ENCODE measurements at places on chromosomes 4 and X. TPM values are rescaled to one million over a fixed set of nuclear protein-coding genes. Genes with fewer than 3 reads are reported as not detected.
A peak's percentile ranks its signal among the peaks of the same experiment; 100 is the strongest.

- H3K36me3 ChIP-seq: no peaks in the 10 kb centered on the region
- H3K27me3 ChIP-seq: no peaks in the 10 kb centered on the region
- no peak for DNase-seq
Measured at GRCh38 chr4:23105759-23106370, 413.1 kb downstream of the GBA3 start.

- H3K4me3 ChIP-seq: no peak overlapping the region
- no peak overlapping the region for H3K27ac ChIP-seq
- no peaks in the 10 kb centered on the region for H3K27me3 ChIP-seq
- H3K4me1 ChIP-seq: no peaks in the 10 kb centered on the region
- no peaks in the 10 kb centered on the region for H3K36me3 ChIP-seq
Measured at GRCh38 chr4:149110481-149110880, 668.3 kb upstream of the NR3C2 start.

DNA sequence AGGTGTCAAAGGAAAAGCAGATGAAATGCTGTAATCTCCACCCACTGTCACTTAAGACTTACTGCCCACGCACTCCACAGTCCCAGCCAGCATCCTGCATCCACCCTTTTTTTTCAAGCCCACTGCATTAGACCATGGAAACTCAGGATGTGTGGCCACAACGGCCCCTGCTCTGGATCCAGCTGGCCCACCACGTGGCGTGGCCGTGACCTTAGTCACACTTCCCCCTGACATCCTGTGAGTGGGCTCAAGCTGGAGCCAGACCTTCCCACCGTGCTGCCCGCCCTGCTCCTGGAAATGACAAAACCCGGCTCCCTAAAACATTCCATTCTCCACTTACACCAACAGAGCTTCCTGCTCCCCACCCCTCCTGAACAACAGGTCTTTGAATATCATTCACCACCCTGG is 588.3 kb upstream of the DIPK2B start:
- DNase-seq: no peak
- no peaks in the 10 kb centered on the region for H3K27me3 ChIP-seq
- no peak overlapping the region for H3K4me3 ChIP-seq
- H3K4me1 ChIP-seq: peaks cover 66% of the 10 kb centered on the region
- H3K27ac ChIP-seq: peak overlapping the region; percentile 64
- H3K36me3 ChIP-seq: peaks cover 19% of the 10 kb centered on the region

DNA sequence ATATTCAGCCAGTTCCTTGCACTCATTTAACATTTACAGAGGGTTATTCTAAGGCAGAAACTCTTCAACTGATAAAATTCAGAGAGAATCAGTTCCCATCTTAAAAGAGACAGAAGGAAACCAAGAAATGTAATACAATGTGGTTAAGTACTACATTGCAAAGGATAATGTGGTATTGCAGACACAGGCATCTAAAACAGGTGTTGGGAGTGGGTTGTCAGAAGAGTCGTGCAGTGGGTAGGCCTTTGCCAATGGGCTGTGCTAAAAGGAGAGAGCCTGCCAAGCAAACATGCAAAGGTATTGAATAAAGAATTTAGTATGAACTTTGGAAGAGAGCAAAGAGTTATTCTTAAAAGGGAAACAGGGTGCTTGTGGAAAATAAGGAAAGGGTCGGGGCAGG is 1044.4 kb upstream of the DIAPH2 start:
- H3K4me3 ChIP-seq: no peak overlapping the region
- DNase-seq: no peak
- H3K36me3 ChIP-seq: no peaks in the 10 kb centered on the region
- no peak overlapping the region for H3K27ac ChIP-seq

TLR3 gene
- total RNA-seq: 1.3 TPM

- DNase-seq: peak; percentile 43
- no peaks in the 10 kb centered on the region for H3K36me3 ChIP-seq
- no peaks in the 10 kb centered on the region for H3K27me3 ChIP-seq
Measured at GRCh38 chrX:15242899-15243555, 26.9 kb downstream of the ASB9 start.

PNMA5 gene
- total RNA-seq: not detected

DNA sequence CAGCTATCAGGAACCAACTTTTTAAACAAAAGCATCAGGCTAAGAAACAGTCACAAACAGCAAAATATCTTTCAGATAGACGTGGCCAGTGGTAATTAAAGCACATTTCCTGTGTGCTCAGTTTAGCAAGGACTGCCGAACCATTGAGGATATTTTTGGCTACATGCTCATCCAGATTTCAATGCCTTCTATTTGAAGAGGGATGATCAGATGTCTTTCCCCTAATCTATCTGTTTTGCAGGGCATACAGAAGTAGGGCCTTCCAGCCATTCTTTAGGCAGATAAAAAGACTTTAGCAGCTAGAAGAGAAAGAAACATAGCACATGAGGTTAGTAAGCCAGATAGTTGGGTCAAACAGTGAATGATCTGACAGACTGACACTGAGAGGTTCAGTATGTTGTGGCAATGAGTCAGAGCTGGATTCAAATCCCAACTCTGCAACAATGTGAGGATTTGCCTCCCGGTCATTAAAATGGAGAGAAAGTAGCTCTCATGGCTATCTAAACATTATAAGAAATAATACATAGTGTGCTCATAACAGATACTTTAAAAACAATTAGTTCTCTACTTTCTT is 100.0 kb upstream of the PRKG2 start:
- no peaks in the 10 kb centered on the region for H3K36me3 ChIP-seq
- H3K27ac ChIP-seq: no peak overlapping the region
- H3K4me3 ChIP-seq: no peak overlapping the region
- peaks cover 41% of the 10 kb centered on the region for H3K27me3 ChIP-seq
- DNase-seq: no peak
- H3K4me1 ChIP-seq: no peaks in the 10 kb centered on the region

- no peaks in the 10 kb centered on the region for H3K4me1 ChIP-seq
- no peaks in the 10 kb centered on the region for H3K27me3 ChIP-seq
- DNase-seq: no peak
- no peak overlapping the region for H3K27ac ChIP-seq
- no peak overlapping the region for H3K4me3 ChIP-seq
- no peaks in the 10 kb centered on the region for H3K36me3 ChIP-seq
Measured at GRCh38 chr4:14138106-14138505, 510.6 kb upstream of the BOD1L1 start.

DNA sequence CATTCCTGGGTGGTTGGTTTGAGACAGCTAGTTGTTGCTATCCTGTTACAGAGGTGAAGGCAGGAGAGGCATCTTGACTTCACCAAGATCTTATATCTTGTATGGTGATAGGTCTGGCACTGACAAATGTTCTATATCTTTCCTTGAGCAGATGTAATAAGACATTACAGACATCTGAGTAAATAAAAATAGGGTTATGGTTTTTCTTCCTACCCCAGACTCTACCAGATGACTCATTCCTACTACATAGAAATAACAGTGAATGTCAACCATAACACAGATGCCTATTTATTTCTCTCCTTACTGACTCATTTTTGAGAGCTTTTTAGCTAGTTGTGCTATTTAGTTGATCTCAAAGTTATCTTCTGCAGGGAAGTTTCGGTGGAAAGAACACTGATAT is 21.9 kb downstream of the HNRNPH2 start:
- no peaks in the 10 kb centered on the region for H3K4me1 ChIP-seq
- DNase-seq: no peak
- H3K4me3 ChIP-seq: no peak overlapping the region
- no peak overlapping the region for H3K27ac ChIP-seq
- no peaks in the 10 kb centered on the region for H3K27me3 ChIP-seq

- no peaks in the 10 kb centered on the region for H3K27me3 ChIP-seq
- H3K4me1 ChIP-seq: no peaks in the 10 kb centered on the region
- H3K27ac ChIP-seq: no peak overlapping the region
- no peak overlapping the region for H3K4me3 ChIP-seq
Measured at GRCh38 chrX:134631426-134632346, 26.6 kb downstream of the PLAC1 start.

DNA sequence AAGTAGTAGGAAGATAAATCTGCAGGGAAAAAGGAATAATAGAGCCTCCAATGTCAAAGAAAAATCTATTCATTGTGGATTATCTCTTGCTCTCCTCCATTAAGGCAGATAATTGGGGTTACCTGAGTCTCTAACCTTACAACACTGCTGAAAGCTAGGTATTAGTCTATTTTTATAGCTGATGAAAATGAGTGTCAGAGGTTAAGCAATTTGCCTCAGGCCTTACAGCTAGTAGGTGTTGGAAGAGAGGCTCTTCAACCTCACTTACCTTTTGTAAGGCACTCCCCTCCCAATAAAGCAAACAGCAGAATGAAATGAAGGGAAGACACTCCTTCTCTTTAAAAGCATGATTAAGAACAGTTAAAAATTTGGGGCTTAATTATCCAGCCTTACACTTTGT is 45.4 kb upstream of the GAB1 start:
- no peak for DNase-seq
- H3K36me3 ChIP-seq: no peaks in the 10 kb centered on the region
- no peak overlapping the region for H3K4me3 ChIP-seq
- H3K27ac ChIP-seq: no peak overlapping the region
- no peaks in the 10 kb centered on the region for H3K4me1 ChIP-seq

- H3K27me3 ChIP-seq: no peaks in the 10 kb centered on the region
- DNase-seq: no peak
- no peak overlapping the region for H3K4me3 ChIP-seq
- no peaks in the 10 kb centered on the region for H3K4me1 ChIP-seq
- H3K36me3 ChIP-seq: no peaks in the 10 kb centered on the region
- H3K27ac ChIP-seq: no peak overlapping the region
Measured at GRCh38 chrX:138853936-138854335, 142.4 kb upstream of the FGF13 start.

CTSO gene
- total RNA-seq: 0.57 TPM

PDGFRA gene
- 0.25 TPM for total RNA-seq

GRCh38 chr4:14917298-14917633 is 85.0 kb upstream of the CPEB2 start:
- no peak for DNase-seq
- H3K27me3 ChIP-seq: no peaks in the 10 kb centered on the region
- H3K27ac ChIP-seq: no peak overlapping the region
- H3K4me1 ChIP-seq: peaks cover 4% of the 10 kb centered on the region
- H3K36me3 ChIP-seq: no peaks in the 10 kb centered on the region
- no peak overlapping the region for H3K4me3 ChIP-seq

DNA sequence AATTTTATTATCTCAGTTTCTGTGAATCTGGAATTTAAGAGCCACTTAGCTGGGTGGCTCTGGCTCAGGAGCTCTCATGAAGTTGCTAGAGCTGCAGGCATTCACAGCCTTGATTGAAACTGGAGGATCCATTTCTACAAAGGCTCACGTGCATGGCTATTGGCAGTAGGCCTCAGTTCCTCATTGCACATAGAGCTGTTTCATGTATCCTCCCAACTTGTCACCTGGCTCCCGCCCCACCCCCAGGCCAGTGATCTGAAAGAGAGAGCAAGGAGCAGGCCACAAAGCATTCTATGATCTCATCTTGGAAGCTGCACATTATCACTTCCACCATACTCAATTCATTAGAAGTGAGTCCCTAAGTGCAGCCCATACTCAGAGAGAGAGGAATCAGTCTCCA is 18.5 kb upstream of the AP1AR start:
- H3K4me3 ChIP-seq: no peak overlapping the region
- H3K27me3 ChIP-seq: no peaks in the 10 kb centered on the region
- no peaks in the 10 kb centered on the region for H3K4me1 ChIP-seq
- H3K27ac ChIP-seq: no peak overlapping the region

DNA sequence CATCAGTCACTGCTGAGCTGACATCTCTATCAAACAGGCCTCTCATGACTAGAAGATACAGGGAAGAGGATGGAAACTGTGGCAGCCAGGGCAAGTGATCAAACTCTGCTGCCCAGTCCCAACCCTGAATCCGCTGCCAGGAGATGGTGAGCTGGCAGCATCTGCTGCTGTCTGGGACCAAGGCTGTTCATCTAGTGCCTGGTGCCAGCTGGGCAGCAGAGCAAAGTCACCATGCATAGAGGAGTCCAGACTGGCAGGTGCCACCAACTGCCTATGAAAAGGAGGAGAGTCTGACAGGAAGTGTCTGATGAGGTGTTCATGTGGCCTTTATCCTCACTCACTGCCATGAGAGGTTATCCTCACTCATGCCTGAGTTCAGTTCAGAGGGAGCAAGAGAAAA is 518.9 kb downstream of the MID1IP1 start:
- no peak overlapping the region for H3K27ac ChIP-seq
- DNase-seq: no peak
- no peak overlapping the region for H3K4me3 ChIP-seq
- H3K27me3 ChIP-seq: no peaks in the 10 kb centered on the region

All from HCT116 (cell line).